ENCODE measurements at places on chromosomes 6 and 20. TPM values are rescaled to one million over a fixed set of nuclear protein-coding genes. Genes with fewer than 3 reads are reported as not detected.

The SPATS1 gene
- not detected for total RNA-seq

The CFB gene
- total RNA-seq = 0.37 TPM

The FNDC1 gene
- total RNA-seq = not detected

- peaks cover 8% of the 10 kb centered on the region for H3K27me3 ChIP-seq
- H3K27ac ChIP-seq = no peak overlapping the region
- H3K4me3 ChIP-seq = no peak overlapping the region
- H3K36me3 ChIP-seq = no peaks in the 10 kb centered on the region
- no peaks in the 10 kb centered on the region for H3K4me1 ChIP-seq
These were observed 29.9 kb downstream of the COL20A1 start for GRCh38 chr20:63322933-63323273.
